CD4-positive, alpha-beta memory T cell (primary cell): ENCODE measurements at places on chromosomes 12 and 14. TPM values are rescaled to one million over a fixed set of nuclear protein-coding genes. Genes with fewer than 3 reads are reported as not detected.
A peak's percentile ranks its signal among the peaks of the same experiment; 100 is the strongest.

KRT74 gene
- not detected for total RNA-seq

RDH16 gene
- total RNA-seq, result 1.9 TPM

OLR1 gene
- total RNA-seq, result not detected

CFAP251 gene
- 0.44 TPM for total RNA-seq

TPPP2 gene
- total RNA-seq, result not detected

GPR84 gene
- not detected for total RNA-seq

SLC8A3 gene
- total RNA-seq, result not detected

COX8C gene
- not detected for total RNA-seq

NELL2 gene
- total RNA-seq, result 233 TPM

RAB15 gene
- 5.4 TPM for total RNA-seq

RNASE4 gene
- total RNA-seq, result 2.1 TPM

DNA sequence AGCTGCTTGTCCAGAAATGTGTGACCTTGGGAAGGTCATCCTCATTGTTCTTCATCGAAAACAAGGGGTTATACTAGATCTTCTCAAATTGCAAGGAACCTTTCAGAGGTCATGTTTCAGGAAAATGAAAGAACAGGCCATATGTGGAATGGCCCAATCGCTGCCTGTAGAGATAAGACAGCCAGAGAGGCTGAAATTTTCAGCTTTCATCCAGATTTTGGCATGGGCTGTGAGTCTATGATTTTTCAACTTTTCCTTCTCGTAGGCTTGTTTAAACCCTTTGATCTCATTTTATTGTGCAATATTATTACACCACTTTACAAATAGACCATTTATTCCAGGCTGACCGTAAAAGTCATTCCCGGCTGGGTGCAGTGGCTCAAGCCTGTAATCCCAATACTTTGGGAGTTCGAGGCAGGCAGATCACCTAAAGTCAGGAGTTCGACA is 17.1 kb upstream of the ATXN2 start:
- no peaks in the 10 kb centered on the region for H3K36me3 ChIP-seq
- no peaks in the 10 kb centered on the region for H3K4me1 ChIP-seq

- no peak overlapping the region for H3K4me3 ChIP-seq
- H3K36me3 ChIP-seq, result no peaks in the 10 kb centered on the region
- no peaks in the 10 kb centered on the region for H3K27me3 ChIP-seq
- DNase-seq, result no peak
- no peak overlapping the region for H3K27ac ChIP-seq
Measured at GRCh38 chr12:44375694-44376093, 500.4 kb downstream of the NELL2 start.

DNA sequence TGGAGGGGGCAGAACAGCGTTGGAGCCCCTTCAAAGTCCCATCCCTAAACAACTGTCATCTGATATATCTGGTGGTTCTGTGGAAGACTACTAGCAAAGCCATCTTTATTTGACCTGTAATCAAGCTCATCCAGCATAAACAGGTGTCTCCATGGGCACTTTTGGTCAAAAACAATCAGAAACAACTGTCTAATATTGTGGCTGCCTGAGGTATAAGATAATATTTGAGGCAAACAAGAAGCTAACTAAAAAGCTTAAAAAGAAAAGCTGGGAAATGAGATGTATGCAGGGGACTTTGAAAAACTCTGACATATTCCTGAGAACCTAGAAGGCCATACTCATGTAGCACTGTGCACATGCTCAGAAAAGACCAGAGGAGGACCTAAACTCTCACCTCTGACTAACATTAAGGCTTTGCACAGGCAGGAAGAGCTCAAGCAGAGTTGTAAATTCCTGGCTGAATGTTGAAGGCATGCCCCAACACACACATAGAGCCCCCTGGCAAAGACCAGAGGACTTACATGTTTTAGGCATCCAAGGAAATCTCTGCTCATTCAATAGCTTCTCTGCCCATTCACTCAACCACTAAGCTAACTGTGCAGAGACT is 27.2 kb upstream of the AP4S1 start:
- no peaks in the 10 kb centered on the region for H3K27me3 ChIP-seq
- no peak overlapping the region for H3K27ac ChIP-seq
- H3K4me3 ChIP-seq, result no peak overlapping the region
- peaks cover 17% of the 10 kb centered on the region for H3K4me1 ChIP-seq

- H3K4me3 ChIP-seq, result no peak overlapping the region
- DNase-seq, result no peak
- H3K27me3 ChIP-seq, result no peaks in the 10 kb centered on the region
- no peaks in the 10 kb centered on the region for H3K36me3 ChIP-seq
- H3K4me1 ChIP-seq, result peaks cover 49% of the 10 kb centered on the region
- H3K27ac ChIP-seq, result no peak overlapping the region
Measured at GRCh38 chr14:74879427-74880182, 2.1 kb upstream of the DLST start.

GRCh38 chr14:61752626-61753025 is 9.6 kb upstream of the SNAPC1 start:
- H3K4me1 ChIP-seq, result peaks cover 11% of the 10 kb centered on the region
- no peak overlapping the region for H3K27ac ChIP-seq
- no peak overlapping the region for H3K4me3 ChIP-seq
- no peak for DNase-seq

- peaks cover 50% of the 10 kb centered on the region for H3K36me3 ChIP-seq
- no peaks in the 10 kb centered on the region for H3K27me3 ChIP-seq
- H3K4me3 ChIP-seq, result no peak overlapping the region
- DNase-seq, result no peak
- no peaks in the 10 kb centered on the region for H3K4me1 ChIP-seq
Measured at GRCh38 chr14:73170686-73171085, 34.4 kb downstream of the PSEN1 start.

DNA sequence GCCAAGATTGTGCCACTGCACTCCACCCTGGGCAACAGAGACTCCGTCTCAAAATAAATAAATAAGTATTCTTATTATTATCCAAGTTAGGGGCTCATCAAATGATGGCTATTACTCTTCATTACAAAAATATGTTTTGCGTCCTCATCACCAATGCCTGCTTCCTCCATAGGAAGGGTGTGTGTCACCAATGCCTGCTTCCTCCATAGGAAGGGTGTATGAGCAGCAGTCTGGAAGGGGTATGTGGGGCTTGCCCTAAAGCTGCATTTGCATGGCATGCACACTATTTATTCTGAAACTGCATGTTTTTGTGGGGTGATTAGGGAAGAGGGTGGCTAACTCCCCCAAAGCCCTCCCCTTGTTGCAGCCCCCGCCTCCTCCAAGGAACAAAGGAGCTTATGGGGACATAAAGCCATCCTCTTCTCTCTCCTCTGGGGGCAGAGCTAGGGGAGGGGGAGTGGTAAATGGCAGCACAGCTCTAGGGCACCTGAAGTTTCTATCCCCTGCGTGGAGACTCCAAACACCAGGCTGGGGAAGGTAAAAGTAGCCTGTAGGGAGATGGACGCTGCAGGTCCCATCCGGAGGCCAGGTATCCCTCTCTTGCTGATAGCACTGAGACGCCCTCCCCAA is 1.3 kb downstream of the CAMKK2 start:
- peaks cover 26% of the 10 kb centered on the region for H3K4me1 ChIP-seq
- no peaks in the 10 kb centered on the region for H3K36me3 ChIP-seq
- no peaks in the 10 kb centered on the region for H3K27me3 ChIP-seq
- peak overlapping the region; percentile 21 for H3K4me3 ChIP-seq
- DNase-seq, result no peak

DNA sequence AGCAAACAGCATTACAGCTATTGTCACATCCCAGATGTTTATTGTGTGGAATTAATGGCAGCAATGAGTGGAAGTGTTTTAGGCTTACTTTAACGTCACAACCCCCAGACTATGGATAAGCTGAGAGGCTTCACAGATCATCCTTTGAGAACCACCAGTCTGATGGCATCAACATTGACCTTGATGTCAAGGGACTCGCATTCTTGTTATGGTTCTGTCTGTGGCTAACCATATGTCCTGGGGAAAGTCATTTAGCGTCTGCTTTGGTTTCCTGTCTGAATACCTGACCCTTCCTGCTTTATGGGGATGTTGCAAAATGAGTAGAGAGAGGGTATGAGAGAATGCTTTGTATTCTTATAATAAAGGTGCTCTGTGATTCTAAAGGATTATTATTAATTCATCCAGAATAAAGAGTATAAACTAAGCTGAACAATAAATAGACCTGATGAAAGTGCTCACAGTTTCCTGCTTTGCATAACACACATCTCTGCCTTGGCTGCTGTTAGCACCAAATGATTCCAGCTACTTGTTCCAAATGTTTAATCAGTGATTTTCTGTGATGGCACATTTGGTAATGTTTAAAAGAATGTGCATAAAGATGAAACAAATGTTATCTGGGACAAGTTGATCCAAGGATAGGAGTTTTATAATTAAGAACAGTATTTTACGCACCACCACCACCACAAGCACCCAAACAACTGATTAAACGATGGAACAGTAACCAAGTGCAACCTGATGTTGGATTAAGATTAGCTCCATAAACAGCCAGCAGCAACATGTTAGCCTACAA is 116.9 kb upstream of the LRIG3 start:
- no peaks in the 10 kb centered on the region for H3K4me1 ChIP-seq
- no peaks in the 10 kb centered on the region for H3K36me3 ChIP-seq
- DNase-seq, result no peak
- H3K4me3 ChIP-seq, result no peak overlapping the region
- H3K27me3 ChIP-seq, result no peaks in the 10 kb centered on the region

DNA sequence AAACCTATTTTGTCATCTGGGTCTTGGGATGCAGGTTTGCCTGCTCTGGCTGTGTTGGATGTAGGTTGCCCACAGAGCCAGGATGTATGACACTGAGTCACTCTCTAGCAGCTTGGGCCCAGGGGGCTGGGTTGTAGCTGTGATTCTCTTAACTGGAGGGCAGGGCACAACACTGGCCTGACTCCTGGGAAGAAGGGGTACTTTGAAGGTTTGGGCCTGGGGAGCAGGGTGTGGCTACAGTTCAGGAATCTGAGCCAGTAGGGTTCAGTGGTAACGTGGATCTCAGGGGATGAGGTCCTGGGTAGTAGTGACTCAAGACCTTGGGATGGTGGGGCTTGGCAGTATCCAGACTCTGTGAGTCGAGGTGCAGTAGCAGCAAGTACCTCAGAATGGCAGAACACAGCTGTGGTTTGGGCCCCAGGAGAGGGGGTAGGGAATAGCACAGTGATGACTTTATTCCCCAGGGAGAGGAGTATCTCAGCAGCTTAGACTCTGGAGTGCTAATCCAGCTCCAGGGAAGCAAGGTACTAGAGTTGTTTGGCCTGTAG is 25.7 kb downstream of the TBC1D15 start:
- H3K36me3 ChIP-seq, result no peaks in the 10 kb centered on the region
- H3K27me3 ChIP-seq, result no peaks in the 10 kb centered on the region
- no peak overlapping the region for H3K4me3 ChIP-seq

DNA sequence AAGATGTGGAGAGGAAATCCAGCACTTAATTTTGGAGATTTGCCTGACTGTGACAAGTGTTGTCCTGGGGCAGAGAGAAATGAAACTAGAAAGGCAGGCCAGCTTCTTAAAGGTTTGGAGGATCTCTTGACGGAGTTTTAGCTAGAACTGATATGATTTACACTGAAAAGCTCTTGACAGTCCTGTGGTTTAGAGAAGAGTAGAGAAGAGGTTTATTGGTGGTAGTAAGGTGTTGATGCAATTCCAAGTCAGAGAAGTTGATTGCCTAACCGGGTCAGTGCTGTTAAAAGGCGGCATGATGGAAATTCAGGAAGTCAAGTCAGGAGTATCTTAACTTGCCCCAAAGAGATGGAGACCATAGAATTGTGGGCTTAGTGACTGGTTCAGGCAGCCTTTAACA is 89.0 kb upstream of the TRAF3 start:
- H3K27me3 ChIP-seq, result no peaks in the 10 kb centered on the region
- no peak overlapping the region for H3K27ac ChIP-seq
- no peak for DNase-seq
- no peaks in the 10 kb centered on the region for H3K36me3 ChIP-seq
- peaks cover 3% of the 10 kb centered on the region for H3K4me1 ChIP-seq

GRCh38 chr14:81884382-81884781 is 350.7 kb upstream of the SEL1L start:
- no peaks in the 10 kb centered on the region for H3K36me3 ChIP-seq
- no peaks in the 10 kb centered on the region for H3K4me1 ChIP-seq
- H3K27me3 ChIP-seq, result no peaks in the 10 kb centered on the region
- no peak overlapping the region for H3K4me3 ChIP-seq
